Neural crest cell (in vitro differentiated cells): ENCODE measurements at places on chromosomes 11 and 22. TPM values are rescaled to one million over a fixed set of nuclear protein-coding genes. Genes with fewer than 3 reads are reported as not detected.

GRCh38 chr11:110798201-110798900 is 86.1 kb upstream of the ARHGAP20 start:
- no peak for DNase-seq
- H3K27me3 ChIP-seq: no peaks in the 10 kb centered on the region
- no peaks in the 10 kb centered on the region for H3K36me3 ChIP-seq
- H3K4me1 ChIP-seq: no peaks in the 10 kb centered on the region
- no peak overlapping the region for H3K4me3 ChIP-seq

The TSKU gene
- total RNA-seq: 27.5 and 28.3 TPM in 2 replicates

DNA sequence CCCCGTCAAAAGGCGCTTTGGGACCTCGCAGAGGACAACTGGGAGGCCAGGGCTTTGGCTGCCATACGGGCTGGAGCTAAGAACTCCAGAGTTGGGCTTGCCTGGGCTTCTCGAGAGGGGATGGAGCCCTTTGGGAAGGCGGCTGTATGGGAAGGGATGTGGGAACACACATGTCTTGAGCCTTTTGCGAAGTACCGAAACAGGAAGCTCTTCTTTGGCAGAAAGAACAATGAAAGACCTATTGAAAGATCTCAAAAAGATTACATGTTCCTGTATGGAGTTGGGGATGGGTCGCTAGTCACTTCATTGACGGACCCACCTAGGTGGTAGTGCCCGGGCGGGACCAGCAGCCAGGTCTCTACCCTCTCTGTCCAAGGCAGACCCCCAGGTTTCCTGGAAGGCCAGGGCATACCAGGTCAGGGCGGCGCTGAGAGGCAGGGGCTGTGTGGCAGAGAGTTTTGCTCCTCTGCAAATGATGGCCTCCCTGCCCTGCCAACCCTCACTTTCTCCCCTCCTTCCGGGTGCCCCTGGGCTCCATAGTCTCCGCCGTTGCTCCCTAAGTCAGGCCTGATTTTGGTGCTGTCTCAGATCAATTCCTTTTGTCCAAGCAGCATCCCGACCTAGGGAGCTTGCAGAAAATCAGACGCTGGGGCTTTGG is 1.0 kb downstream of the ST14 start:
- H3K4me3 ChIP-seq: peak overlapping the region; percentile 54
- no peak for DNase-seq
- H3K4me1 ChIP-seq: peaks cover 17% of the 10 kb centered on the region
- peaks cover 9% of the 10 kb centered on the region for H3K36me3 ChIP-seq

GRCh38 chr11:57417056-57417455 is 9.9 kb downstream of the SLC43A3 start:
- DNase-seq: no peak
- peak overlapping the region; percentile 8 for H3K27ac ChIP-seq

DNA sequence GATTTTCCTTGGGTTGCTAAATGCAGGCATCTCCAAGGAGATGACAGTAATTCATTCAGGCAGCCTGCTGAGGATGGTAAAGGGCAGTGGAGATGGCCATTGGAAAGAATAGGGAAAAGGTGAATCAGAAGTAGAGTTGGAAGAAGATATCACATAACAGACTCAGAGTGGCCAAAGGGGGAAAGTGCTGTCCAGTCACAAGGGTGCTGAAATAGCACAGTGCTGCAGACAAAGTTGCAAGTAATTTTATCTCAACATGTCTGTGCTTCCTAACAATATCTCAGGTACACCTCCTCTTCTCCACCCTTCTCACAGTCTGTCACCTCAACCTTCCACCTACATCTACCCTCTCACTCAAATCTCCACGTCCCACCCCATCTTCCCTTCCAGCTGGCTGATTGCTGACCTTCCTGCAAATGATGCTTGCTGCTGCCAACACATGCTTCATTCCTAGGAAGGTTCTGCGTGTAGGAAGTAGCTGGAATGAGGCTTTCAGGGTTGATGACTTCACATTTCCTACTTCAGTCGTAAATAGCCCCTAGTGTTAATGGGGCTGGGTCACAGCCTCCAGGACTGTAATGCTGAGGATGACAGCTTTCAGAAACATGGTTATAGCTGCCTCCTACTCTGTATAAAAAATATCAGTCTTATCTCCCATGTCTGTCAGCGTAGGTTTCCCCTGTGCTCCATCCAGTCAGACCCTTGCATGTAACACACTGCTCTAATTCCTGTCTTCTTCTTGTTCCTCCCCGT is 123.9 kb downstream of the CTNND1 start:
- no peak overlapping the region for H3K27ac ChIP-seq
- no peak overlapping the region for H3K4me3 ChIP-seq
- no peaks in the 10 kb centered on the region for H3K36me3 ChIP-seq
- peaks cover 18% of the 10 kb centered on the region for H3K27me3 ChIP-seq
- peak; percentile 2 for DNase-seq
- no peaks in the 10 kb centered on the region for H3K4me1 ChIP-seq

The FCHSD2 gene
- 32.2 and 34.4 TPM in 2 replicates for total RNA-seq

The TMEM258 gene
- total RNA-seq: 162 and 174 TPM in 2 replicates

DNA sequence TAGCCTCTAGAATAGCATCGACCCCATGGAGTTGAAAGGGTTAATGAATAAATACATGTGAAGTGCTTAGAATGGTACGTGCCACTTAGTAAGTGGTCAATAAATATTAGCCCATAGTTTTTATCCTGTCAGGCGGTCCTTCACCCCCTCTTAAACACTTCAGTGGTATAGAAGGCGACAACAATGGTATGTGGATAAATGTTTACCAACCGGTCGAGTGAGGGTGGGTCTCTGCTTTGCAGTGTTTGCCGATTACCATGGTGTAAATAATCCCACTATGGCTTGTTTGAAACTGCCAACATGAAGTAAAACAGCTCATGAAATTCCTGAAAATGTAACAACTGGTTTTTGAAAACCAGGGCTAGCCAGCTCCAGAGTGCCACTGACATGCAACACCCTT is 541.2 kb downstream of the BUD13 start:
- H3K4me1 ChIP-seq: peaks cover 16% of the 10 kb centered on the region
- H3K27ac ChIP-seq: no peak overlapping the region
- H3K27me3 ChIP-seq: no peaks in the 10 kb centered on the region
- DNase-seq: no peak

- H3K36me3 ChIP-seq: peaks cover 6% of the 10 kb centered on the region
- peaks cover 2% of the 10 kb centered on the region for H3K27me3 ChIP-seq
- no peaks in the 10 kb centered on the region for H3K4me1 ChIP-seq
These were observed 20.3 kb upstream of the NLRP6 start for GRCh38 chr11:257766-258493.

The CALCA gene
- not detected in 2 replicates for total RNA-seq

GRCh38 chr22:32677876-32678275 is 123.6 kb upstream of the TIMP3 start:
- H3K36me3 ChIP-seq: peaks cover 3% of the 10 kb centered on the region
- no peak overlapping the region for H3K27ac ChIP-seq

- peaks cover 10% of the 10 kb centered on the region for H3K36me3 ChIP-seq
- H3K4me1 ChIP-seq: no peaks in the 10 kb centered on the region
- no peak for DNase-seq
- H3K27me3 ChIP-seq: no peaks in the 10 kb centered on the region
These were observed 29.0 kb upstream of the ADORA2A start for GRCh38 chr22:24398409-24398808.

DNA sequence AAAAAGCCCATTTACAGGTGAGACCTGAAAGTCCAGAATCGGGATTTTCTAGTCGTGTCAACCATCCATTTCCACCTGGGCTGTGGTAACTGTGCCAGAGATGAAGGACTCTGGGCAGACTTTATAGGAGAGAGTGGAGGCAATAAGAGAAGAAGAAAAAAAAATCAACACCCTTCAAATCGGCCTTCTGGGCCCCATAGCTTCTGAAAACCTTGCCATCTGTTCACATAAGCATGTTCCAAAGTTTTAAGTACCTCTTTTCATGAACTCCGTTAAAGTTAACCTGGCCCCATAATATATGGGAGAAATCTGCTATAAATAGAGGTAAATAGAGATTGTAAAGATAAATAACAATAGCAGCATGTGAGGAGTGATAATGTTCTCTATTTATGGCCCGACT is 470.5 kb downstream of the MIAT start:
- H3K27me3 ChIP-seq: no peaks in the 10 kb centered on the region
- H3K27ac ChIP-seq: no peak overlapping the region
- no peak overlapping the region for H3K4me3 ChIP-seq
- no peaks in the 10 kb centered on the region for H3K36me3 ChIP-seq
- no peak for DNase-seq

GRCh38 chr11:61828629-61829407 is 718 bp downstream of the FADS2 start:
- peak; percentile 35 for DNase-seq
- peaks cover 4% of the 10 kb centered on the region for H3K27me3 ChIP-seq
- H3K4me1 ChIP-seq: peaks cover 66% of the 10 kb centered on the region
- H3K27ac ChIP-seq: peak overlapping the region; percentile 99
- H3K36me3 ChIP-seq: peaks cover 14% of the 10 kb centered on the region
